ENCODE measurements at places on chromosomes 2 and 18.

GRCh38 chr2:215396595-215397313 is 39.1 kb downstream of the FN1 start:
- DNase-seq = no peak

DNA sequence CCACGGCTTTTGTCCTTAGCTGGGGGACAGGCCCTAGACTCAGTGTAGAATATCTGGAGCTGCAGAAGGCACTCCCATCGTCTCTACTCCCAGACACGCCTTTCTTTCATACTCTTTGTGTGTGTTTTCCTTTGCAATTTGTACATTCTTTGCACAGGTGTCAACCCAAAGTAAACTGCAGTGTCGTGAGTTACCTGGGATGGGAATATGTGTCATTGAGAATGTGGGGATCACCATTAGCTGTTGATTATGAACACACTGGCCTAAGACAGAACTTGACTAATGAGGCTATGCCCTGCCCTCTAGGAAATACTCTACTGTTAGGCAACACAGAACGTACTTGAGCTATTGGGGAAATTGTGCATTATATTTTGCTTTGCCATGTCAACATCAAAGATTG is 233.3 kb downstream of the SETBP1 start:
- DNase-seq = no peak

- no peak for DNase-seq
Observed at GRCh38 chr2:112646791-112647689, 1.3 kb downstream of the SLC20A1 start.

DNA sequence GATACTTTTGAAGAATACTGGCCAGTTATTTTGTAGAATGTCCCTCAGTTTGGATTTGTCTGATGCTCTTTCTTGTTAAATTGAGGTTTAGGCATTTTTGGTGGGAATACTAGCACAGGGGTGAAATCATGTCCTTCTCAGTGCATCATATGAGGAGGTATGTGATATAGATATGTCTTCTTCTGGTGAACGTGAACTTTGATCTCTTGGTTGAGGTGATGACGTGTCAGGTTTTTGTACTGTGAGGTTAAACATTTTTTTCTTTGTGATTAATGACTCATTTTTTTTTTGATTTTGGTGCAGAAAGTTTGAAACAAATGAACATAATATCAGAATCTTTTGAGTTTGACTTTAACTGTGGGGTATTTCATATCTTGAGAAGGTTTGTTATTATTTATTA is 11.0 kb downstream of the ZNF407 start:
- DNase-seq = no peak

DNA sequence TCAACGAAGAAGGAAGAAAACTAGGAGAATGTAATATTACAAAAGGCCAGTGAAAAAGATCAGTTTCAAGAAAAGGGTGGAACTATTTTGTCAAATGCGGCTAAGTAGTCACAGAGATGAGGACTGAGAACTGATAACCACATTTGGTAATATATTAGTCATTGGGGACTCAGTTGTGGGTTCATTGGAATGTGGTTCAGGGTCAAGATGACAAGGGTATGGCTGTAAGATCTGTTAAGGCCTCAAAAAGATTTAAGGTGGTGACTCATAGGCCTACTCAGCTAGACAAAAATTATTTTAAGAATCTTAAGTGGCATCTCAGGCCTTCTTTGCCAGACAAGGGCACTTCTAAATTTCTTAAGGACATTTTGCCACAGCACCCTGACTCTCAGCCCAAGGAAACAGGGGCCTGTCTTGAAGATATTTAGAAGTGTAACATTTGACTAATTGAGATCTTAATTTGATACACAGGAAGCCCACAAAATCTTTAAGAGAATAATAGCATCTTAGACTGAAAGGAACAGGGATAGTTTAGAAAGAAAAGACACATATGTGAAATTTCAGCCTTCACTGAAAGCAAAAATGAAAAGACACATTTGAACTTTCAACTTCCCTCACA is 81.3 kb downstream of the STRADB start:
- DNase-seq = no peak

DNA sequence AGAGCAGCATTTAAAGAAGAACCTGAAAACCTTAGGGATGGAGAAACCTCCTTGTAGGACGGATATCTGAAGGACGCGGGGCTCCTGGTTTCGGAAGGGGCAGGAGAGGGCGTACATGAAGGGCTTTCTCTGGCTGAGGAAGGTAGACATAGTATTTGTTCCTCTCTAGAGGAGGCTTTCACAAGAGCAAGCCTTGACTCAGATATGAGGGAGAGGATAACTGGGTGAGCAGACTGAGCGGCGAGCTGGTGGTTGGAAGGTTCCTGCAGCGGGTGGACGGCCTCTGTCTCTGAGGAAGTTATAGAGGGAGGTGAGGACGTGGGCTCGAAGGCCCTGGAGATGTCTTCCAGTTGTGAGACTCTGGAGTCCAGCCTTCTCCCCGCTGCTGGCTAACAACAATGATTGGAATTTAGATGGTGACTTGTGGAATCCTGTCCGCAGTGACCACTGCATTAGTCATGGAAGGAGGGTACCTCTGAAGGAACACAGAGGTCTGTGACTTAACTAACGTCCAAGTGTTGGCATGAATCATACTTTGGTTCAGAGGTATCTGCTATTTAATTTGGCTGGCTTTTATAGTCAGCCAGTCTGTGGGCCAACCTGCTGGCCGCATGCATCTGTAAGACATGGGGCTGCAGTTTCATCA is 80.9 kb downstream of the ASAP2 start:
- DNase-seq = no peak

DNA sequence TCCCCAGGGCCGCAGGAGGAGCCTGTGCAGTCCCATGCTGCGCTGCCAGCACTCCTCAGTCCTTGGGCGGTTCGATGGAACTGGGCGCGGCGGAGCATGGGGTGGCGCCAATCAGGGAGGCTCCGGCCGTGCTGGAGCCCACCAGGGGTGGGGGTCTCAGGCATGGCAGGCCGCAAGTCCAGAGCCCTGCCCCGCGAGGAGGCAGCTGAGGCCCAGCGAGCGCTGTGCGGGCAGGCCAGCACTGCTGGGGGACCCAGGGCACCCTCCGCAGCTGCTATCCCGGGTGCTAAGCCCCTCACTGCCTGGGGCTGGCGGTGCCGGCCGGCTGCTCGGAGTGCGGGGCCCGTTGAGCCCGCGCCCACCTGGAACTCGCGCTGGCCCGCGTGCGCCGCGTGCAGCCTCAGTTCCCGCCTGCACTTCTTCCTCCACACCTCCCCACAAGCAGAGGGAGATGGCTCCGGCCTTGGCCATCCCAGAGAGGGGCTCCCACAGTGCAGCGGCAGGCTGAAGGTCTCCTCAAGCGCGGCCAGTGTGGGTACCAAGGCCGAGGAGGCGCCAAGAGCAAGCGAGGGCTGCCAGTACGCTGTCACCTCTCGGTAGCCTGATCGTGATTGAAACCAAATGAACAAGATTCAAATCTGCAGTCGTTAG is 22.8 kb upstream of the GALM start:
- no peak for DNase-seq

DNA sequence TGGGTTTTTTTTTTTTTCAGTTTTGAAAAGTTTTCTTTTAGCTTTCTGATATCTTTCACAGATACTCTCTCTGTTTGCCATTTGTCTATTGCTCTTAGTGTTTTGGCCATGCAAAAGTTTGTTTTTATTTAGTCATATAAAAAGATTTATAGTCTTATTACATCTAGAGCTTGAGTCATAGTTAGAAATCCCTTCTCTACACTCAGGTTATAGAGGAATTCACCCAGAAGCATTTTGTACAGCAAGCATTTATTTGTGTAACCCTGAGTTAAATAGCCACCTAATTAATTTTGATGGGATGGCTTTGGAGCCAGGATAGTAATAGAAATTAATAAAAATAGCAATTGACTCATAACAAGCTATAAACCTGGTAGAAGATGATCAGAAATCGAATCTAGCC is 35.6 kb downstream of the ACTR2 start:
- DNase-seq = no peak

DNA sequence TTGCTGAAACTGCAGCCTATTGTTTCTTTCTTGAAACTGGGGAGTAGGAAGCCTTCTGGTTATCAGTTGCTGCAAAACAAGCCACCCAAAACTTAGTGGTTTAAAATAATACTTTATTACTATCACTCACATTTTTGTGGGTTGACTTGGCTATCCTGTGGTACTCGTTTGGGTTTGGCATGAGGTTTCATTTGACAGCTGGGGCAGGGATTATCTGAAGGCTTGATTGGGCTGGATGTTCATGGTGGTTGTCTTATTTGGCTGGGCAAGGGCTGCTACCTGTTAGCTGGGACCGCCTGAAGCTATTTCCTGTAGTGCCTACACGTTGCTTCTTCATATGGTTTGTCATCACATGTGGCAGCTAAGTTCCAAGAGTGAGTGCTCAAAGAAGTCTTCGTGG is 122.3 kb downstream of the PLCL1 start:
- DNase-seq = no peak

- no peak for DNase-seq
Observed at GRCh38 chr2:227819398-227819697, 5.7 kb downstream of the CCL20 start.
